Muscle of leg (tissue), 16 donors: ENCODE measurements at places on chromosomes 2 and 18.

- DNase-seq: no peak
These were observed 589.8 kb upstream of the CDH2 start for GRCh38 chr18:28766721-28767120.

- peak; percentile 65 for DNase-seq
These were observed 4.0 kb upstream of the SLC20A1 start for GRCh38 chr2:112641701-112642100.

DNA sequence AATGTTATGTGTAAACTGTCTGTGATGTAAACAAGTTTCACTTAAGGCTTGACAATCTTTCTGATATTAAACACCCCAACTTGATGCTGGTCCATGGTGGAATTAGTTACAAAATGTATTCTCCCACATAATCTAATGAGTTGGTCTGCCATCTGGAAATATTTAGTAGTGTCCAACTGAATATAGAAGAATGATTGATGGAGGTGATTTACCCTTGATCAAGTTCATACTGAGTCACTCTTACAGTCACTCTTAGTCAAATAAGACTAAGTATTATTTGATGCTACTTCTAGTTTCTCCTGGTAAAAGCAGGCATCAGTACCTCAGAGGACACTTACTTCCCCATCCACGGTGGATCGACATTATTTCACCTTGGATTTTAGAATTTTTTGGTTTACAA is 198.1 kb downstream of the SATB2 start:
- DNase-seq: no peak

- peak; percentile 71 for DNase-seq
These were observed 9.3 kb downstream of the TGOLN2 start for GRCh38 chr2:85318222-85319074.

GRCh38 chr2:226185616-226186211 is 613.9 kb downstream of the IRS1 start:
- peak; percentile 92 for DNase-seq

DNA sequence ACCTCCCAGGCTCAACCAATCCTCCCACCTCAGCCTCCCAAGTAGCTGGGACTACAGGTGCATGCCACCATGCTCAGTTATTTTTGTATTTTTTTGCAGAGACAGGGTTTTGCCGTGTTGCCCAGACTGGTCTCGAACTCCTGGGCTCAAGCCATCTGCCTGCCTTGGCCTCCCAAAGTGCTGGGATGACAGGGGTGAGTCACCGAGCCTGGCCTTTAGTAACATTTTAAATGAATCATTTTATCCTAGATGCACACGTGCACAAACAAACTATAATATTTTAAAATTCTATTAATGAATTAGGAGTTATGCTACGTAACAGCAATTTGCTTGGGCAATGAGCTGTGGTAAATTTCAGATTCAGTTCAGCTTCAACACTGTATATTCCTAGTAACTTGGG is 862.5 kb upstream of the ID2 start:
- DNase-seq: no peak

DNA sequence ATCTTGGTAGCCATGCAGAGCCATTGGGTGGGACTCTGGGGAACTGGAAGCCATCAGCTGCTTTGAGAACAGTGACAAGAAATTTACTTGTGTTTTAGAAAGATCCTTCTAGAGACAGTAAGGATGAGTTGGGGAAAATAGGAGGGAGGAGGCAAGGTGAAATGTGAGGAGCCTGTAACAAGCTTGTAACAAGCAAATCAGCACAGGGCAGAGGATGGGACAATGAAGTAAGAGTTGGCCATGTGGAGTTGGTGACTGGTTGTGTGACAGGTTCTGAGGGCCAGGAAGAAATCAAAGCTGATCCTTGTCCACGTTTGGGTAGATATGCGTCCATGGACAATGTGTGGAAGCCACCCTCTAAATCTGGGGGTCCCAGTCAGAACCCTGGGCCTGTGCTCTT is 84.4 kb downstream of the MYO3B start:
- DNase-seq: no peak

GRCh38 chr18:33906046-33906445 is 318.7 kb downstream of the NOL4 start:
- DNase-seq: no peak

DNA sequence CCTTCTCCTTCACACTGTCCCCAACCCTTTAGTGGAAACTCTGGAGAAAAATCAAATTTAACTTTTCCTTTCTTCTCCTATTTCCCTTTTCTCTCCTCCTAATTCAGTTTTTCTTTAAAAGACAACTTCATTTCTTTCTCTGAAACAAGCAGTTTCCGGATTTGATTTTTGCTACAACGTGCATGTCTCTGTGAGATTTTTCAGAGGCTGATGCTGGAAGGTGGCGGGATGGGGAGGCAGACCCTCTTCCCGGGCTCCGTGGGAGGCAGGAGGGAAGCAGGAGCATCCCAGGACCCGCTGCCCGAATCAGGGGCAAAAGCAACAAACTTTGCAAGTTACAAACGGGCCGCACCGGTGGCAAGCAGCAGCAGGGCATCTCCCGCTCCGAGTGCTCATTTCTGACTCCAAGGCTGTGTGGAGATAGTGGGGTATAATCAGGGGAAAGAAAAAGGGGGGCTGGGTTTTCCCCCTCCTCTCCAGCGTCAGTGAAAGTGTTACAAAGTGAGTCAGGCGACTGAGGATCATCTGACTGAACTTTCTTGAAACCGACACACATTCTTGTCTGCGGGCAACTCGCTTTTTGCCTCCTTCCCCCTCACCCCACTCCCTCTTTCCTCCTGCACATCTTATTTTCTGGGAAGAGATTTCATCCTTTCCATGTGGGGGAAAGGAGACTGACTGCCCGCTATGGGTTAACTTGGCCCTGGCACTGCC is 6.4 kb downstream of the ZEB2 start:
- peak; percentile 61 for DNase-seq
